GF-D8 (cell line): ENCODE measurements at places on chromosomes 2 and 18.

- DNase-seq: no peak
Observed at GRCh38 chr2:204967199-204967960, 422.1 kb downstream of the PARD3B start.

- no peak for DNase-seq
Observed at GRCh38 chr2:155145758-155146229, 447.3 kb downstream of the KCNJ3 start.

DNA sequence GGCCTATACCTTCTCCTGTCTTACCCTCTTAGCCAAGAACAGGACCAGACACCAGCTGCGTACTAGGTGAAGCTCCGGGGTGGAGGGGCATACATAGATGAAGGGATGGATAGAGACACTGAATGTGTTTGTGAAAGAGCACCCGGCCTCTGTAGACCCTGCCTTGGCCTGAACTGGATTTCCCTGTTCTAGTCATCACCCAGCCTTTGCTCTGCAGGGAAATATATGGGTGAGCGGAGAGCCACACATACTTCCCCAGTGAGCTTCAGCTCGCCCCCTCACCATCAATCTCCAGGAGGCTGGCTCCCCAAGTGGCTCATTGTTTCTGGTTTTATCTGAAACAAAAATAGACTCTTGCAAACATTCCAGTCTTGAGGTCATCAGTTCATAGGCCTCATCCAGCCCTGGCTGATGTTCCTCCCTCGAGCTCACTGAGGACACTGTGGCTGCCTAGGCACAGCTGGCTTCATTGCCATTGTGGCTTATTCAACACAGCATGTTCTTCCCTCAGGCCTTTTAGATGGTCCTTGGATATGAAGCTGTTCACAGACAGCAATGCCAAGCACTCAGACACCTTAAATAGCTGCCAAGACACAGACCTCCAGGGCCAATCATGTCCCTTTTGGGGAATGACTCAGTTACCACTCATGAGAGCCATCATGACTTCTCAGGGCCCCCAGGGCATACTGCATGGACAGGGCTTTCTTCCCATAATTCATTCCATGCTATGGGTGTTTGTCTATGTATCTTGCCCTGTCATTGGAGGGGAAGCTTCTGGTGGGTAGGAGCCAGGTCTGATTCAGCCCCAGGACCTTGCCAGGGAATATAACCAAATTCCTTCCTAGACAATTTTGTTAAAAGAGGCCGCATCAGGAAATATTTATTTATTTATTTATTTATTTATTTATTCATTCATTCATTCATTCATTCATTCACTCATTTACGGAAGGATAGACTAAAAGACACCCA lies 82.4 kb downstream of the TTC32 start:
- no peak for DNase-seq

DNA sequence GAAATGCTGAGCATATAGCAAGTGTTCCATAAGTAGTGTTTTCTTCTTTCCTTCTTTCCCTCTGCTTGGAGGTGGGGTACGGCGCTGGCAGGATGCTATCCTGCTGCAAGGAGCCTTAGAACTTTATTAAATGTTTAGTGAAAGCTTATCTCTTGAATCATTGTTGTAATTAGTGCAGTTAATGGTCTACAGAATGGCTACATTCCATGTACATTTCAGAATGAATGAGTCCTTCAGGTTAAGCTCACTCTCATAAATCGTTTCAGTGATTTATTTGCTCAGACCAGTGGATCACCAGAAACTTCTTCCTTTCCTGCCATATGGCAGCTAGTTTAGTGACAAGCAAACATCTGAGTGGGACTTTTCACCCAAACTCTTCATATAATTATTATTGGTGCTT lies 3.3 kb upstream of the YWHAQ start:
- DNase-seq: no peak

DNA sequence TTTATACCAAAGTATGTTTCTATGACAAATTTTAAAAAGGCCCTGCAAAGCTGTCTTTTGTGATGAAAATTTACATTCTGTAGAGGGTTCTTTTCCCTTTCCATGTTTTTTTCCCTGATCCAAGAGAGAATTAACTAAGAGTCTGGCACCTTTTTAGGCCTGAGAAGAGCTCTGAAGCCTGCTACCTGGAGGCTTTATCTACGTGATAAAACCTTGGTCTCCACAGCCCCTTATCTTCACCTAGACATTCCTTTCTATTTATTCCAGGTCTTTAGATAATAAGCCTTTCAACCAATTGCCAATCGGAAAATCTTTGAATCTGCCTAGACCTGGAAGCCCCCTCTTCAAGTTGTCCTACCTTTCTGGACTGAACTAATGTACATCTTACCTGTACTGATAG lies 774.1 kb upstream of the LRRTM1 start:
- no peak for DNase-seq

- DNase-seq: peak; percentile 21
Observed at GRCh38 chr18:76686737-76687231, 135.6 kb upstream of the ZNF236 start.

- no peak for DNase-seq
Observed at GRCh38 chr2:38353402-38353801, 23.7 kb downstream of the ATL2 start.

DNA sequence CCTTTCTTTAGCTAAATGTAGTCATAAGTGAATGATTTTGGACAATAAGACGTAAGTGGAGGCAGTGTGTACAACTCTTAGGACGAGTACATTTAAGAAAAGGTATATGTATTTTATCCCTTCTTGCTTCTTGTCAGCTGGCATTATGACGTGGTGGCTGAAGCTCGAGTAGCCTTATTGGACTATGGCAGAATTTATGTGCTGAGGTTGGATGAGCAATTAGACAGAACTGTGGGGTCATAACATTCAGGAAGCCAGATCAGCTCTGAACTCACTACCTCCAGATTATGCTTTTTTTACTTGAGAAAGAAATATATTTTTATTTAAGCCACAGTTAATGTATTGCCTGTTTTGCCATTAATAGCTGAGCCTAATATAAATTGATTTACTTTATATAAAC lies 661.5 kb downstream of the ERBB4 start:
- no peak for DNase-seq

- no peak for DNase-seq
Observed at GRCh38 chr2:233643128-233643527, 6.9 kb downstream of the UGT1A10 start.

- DNase-seq: no peak
Observed at GRCh38 chr2:45275242-45275805, 266.1 kb upstream of the SIX2 start.

- no peak for DNase-seq
Observed at GRCh38 chr2:151175864-151176263, 85.8 kb downstream of the RBM43 start.
